ENCODE measurements at places on chromosomes 13 and 19.

GRCh38 chr13:95226932-95227695 lies 74.1 kb downstream of the ABCC4 start:
- DNase-seq = no peak

- no peak for DNase-seq
Measured at GRCh38 chr13:92769046-92769445, 457.6 kb upstream of the GPC6 start.

DNA sequence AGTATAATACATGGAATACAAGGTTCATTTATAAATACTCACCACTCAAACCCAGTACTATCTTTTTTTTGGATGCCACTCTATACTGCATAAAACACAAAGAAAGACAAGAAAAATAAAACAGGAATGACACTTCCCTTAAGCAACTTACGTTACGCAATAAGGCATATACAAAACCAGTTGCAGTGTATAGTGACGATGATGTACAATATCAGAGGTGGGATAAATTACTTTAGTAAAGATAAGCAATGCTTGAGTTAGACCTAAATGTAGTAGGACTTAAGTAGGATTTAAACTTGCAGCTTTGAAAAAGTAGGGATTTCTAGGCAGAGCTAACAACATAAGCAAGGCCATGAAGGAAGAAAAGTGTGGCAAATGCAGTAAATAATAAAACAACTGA lies 374.9 kb downstream of the SPRY2 start:
- no peak for DNase-seq

- no peak for DNase-seq
Measured at GRCh38 chr13:71089056-71089455, 777.9 kb downstream of the DACH1 start.

DNA sequence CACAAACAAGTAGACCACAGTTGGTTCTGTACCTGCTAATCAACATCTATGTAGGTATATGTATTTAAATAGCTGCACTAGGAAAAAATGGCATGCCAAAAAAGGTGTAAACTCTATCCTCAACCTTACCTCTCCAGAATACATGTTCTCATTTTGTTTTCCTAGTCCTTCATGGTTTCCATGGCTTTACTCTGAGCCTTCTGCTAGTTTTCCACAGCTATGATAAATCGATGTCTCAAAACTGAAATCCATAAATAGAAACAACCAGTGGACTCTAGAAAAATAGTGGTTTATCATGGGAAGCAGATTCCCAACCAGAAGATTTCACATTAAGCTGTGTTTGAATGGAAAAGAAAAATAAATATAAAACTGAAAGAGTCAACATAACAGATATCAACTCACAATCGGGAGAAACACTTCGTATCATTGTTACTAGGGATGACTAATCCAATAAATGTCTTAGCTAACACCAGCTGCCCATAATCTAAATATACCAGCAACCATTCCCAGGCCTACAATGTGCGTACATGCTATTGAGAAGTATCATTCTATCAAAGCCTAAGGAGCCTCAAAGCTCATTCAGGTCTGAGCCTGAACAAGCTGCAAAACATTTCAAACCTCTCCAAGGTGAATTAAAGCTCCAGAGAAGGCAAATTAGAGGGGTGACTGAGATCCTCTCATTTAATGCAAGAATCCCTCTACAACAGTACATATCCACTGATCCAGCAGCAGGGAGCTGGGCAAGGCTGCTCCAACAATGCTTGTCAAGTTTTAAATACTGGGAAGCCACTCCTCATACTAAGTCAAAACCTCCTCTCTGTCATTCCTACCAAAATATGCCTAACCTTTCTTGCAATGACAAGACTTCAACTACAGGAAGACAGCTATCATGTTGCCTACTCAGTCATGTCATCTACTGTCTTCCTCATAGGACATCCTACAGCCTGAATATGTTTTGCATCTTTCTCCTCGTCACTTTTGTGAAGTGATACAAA lies 90.2 kb downstream of the KCTD12 start:
- DNase-seq = no peak

DNA sequence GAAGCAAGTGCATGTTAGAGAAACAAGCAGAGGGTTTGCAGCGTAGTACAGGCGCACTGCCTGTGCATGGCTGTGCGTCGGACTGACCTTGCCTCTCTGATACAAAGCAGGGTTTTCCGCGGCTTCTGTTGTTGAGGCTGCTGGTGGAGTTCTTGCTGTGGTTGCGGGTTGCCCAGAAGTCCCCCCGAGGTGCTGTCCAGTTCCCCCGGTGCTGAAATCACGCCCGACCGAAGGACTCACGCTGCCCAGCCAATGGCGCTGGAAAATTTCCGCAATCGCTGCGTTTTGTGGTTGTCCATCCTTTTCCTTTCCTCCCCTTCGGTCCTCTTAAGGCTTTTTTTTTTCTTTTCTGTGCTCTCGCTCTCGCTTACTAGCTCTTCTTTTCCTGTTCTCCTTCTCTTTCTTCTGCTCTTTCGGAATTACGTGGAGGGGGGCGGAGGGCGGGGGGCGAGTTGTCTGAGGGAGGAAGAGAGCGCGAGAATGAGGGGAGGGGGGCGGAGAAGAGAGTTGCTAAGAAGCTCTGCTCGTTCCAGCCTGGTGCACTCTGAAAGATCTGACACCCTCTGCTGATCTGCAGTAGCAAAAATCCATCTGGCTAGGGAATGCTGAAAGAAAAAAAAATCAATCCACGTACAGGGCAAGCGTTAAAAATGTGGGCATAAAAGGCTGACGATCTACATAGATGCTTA lies at the start of gene SLITRK1:
Gene SLITRK1, minus strand, starts transcription at position 558 of the 689 bp plus-strand sequence. CDS start 967 bp downstream, outside the sequence.
- DNase-seq = no peak

DNA sequence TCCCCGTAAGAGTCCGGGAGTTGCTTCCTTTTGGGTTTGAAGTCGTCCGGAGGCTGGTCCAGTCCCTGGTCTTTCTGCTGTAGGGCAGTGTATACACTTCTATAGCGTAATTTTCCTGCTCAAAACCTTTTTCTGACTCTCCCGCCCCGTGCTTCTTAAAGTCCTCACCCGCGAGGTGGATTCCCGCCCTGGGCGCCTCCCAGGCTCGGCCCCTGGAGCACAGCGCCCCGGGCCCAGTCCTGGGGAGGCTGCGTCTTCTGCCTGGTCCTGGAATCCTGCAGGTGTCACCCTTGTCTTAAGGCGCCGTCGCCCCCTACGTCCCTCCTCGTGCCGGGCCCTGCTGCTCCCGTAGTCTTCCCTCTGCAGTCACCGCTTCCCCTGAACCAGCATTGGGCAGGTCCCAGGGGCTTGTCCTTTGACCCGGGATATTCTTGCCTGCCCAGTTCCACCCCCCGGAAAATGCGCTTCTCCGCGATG lies 34.4 kb upstream of the ZNF808 start:
- peak; percentile 15 for DNase-seq

DNA sequence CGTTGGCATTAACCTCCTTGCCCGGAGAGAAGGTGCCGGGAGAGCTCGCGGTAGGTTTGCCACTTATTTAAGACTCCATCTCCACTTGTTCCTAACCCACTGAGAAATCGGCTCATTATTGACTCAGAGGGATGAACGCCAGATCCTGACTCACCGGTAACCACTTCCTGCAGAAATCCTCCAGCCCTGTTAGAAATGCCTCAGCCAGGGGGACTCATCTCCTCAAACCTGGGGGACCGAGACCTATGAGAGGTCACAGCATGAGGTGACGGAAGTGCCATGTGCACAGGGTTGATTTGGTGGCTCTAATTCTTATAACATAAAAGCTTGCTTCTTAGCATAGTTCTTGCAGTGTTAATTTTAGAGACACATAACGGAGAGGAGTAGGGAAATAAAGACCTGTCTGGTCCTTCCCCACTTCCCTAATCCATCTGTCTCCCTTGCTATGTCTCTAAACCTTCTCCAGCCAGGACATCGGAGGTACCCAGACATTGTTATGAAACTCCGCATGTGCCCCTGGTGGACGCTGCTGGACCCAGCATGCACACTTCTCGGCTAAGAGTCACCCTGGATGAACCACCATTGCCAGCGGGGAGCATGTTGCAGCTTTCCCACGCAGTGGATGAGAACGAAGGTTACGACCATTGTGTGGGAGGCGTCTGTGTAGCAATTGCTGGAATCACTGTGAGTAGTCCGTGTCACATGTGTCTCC lies 158.9 kb downstream of the EFNB2 start:
- no peak for DNase-seq

GRCh38 chr19:1657746-1658145 lies 5.3 kb upstream of the TCF3 start:
- no peak for DNase-seq

GRCh38 chr19:5644037-5644436 lies 21.2 kb downstream of the SAFB start:
- DNase-seq = no peak

GRCh38 chr13:80462567-80462966 lies 121.6 kb upstream of the SPRY2 start:
- no peak for DNase-seq

GRCh38 chr19:9531933-9532332 lies 6.5 kb downstream of the ZNF426 start:
- no peak for DNase-seq

GRCh38 chr13:33349288-33349985 lies 63.9 kb upstream of the STARD13 start:
- peak; percentile 28 for DNase-seq

- peak; percentile 52 for DNase-seq
Measured at GRCh38 chr19:47228168-47228936, 2.6 kb downstream of the BBC3 start.

DNA sequence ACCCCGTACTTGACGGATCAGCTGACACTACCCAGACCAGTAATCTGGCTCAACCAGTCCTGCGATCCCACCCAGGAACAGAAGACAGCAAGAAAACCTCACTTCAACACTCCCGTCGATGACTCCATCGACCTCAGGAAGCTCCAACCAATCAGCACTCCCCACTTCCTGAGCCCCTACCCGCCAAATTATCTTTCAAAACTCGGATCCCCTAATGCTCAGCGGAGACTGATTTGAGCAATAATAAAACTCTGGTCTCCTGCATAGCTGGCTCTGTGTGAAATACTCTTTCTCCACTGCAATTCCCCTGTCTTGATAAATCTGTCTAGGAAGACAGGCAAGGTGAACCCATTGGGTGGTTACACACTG lies 1.2 kb downstream of the LSM4 start:
- DNase-seq = no peak

DNA sequence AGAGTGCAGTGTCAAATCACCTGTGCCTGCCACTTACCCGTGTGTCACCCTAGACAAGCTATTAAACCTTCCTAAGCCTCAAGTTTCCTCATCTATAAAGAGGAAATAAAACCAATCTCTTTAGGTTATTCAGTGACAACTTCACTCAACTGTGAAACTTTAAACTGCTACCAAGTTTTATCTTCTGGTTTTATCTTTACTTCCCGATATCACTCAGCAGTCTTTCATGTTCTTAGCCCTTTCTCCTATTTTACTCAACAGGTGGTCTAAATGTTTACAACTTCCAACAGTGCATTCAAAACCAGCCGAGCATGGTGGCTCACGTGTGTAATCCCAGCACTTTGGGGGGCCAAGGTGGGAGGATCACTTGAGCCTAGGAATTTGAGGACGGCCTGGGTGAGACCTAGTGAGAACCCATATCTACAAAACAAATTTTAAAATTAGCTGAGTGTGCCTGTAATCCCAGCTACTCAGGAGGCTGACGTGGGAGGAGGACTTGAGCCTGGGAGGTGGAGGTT lies 59.6 kb downstream of the GPALPP1 start:
- DNase-seq = no peak

DNA sequence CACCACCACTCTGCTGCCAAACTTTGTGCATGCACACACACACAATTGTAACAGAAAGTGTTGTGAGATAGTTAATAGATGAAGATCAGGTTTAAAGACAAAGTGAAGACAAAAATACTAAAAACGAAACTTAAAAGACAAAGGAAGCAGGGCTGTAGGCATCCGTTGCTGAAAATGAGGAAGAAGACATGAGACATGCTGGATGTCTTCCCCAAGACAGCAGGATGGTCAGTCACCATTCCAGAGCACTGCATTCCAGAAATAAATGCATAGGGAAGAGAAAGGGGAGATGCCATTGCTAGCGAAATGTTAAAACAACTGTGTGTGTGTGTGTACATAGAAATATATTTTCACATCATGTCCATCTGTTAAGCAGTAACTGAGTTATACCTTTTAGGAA lies 520.1 kb downstream of the SUCLA2 start:
- DNase-seq = no peak

DNA sequence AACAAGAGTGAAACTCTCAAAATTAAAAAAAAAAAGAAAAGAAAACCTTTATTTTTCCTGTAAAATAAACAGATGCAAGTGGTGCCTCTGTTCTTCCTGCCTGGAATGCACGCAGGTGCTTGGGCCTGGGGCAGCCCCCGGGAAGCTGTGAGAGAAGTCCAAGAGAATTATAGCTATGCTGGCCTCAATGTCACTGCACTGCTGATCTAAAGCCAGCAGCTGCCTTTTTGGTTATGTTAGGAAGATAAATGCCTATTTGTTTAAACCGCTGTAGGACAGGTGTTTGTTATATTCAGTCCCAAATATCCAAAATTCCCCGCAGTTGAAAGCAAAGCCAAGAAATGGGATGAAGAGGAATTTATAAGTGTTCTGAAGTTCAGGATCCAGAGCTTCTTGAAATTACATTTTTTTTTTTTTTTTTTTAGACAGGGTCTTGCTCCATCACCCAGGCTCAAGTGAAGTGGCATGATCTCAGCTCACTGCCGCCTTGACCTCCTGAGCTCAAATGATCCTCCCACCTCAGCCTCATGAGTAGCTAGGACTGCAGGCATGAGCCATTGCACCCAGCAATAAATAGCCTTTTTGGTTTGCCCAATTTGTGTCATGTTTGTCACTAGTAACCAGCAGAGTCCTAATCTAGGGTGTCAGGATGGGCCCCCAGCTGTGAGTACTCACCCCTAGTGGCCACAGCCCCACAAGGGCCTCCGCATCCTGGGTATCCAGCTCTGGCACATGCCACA lies 2.2 kb downstream of the RINL start:
- DNase-seq = no peak

DNA sequence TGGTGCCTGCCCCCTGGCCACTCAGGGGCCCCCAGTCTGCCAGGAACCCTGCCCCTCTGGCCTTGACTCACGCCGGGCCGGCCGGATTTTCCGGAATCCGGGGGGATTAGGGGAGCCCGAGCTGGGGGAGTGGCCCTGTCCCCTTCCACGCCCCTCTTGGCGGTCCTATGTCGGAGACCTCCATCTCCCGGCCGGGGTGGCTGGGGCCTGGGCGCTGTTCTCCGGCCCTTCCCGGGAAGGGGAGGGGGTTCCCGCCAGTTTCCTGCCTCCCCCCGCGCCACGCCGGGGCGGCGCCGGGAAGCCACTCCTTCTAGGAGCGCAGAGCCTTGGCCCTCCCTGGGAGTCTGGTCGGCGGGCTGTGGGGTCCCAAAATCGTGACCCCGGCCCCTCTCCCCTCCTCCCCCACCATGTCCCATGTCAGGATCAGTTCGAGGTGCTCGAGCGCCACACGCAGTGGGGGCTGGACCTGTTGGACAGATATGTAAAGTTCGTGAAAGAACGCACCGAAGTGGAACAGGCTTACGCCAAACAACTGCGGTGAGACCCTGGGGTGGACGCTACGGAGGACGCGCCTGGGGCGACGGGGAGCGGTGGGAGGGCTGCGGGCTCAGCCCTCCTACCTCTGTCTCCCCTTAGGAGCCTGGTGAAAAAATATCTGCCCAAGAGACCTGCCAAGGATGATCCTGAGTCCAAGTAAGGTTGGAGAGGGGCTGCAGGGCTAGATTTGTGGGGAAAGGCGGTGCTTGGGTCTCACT lies 1.3 kb downstream of the TRIP10 start:
- peak; percentile 70 for DNase-seq

Measured in left ventricle myocardium inferior (tissue), 1 donor.